BJ (cell line): ENCODE measurements at places on chromosomes 7 and 10.

GRCh38 chr7:153943861-153944260 is 108.3 kb upstream of the DPP6 start:
- DNase-seq, result no peak

GRCh38 chr10:69237528-69238159 is 17.5 kb downstream of the HKDC1 start:
- no peak for DNase-seq

DNA sequence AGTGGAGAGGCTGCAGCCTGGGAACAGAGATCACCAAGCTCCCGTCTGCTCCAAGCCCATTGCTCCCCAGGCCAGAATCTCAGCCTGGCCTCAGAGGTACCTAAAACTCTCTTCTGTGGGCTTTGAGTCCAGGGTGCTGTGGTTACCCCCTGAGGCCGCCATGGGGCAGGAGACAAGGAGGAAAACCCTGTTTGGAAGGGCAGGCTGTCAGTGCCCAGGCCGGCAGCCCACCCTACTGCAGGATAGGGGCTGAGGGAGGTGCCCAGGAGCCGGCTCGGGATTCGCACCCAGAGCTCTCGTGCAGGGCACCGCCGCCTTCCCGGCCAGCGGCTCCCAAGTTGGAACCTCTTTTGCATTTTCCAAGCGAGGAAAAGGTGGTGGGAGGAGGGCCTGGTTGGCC is 24.5 kb downstream of the UNCX start:
- DNase-seq, result no peak

GRCh38 chr10:48549236-48549635 is 55.6 kb downstream of the ARHGAP22 start:
- no peak for DNase-seq

DNA sequence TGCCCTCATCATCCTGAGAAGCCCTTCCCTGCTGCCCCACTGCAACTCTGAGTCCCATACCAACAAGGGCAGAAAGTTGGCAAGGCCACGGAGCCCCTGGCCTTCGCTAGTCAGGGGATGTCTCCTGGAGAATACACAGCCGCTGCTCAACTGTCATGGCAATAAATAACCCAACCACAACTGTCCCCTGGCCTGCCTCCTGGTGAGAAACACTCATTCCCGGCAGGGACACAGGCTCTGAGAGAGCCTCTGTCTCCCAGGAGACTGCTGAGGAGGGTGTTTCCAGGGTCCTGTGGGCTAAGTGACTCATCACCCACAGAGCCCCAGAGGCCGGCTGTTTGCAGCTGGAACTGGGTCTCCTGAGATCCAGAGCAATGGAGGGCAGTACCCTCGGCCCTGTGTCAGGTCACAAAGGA is 354.1 kb downstream of the TNS3 start:
- DNase-seq, result peak; percentile 33
